Substantia nigra (tissue), 51 donors: ENCODE measurements at places on chromosomes 2 and 18.
A peak's percentile ranks its signal among the peaks of the same experiment; 100 is the strongest.

DNA sequence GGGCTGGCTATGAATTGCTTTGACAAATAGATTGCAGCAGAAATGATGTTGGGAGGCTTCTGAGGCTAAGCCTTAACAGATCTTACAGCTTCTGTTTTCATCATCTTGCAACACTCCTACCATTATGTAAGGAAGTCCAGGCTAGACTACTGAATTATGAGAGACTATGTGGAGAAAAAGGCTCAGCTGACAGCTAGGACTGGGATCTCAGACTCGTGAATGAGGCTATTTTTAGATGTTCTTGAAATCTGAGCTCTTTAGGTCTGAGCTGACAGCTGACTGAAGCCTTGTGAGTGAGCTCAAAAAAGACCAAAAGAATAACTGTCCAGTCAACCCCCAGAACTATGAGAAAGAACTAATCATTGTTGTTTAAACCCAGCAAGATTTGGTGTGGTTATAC lies 70.3 kb downstream of the VWC2L start:
- peak; percentile 9 for DNase-seq

DNA sequence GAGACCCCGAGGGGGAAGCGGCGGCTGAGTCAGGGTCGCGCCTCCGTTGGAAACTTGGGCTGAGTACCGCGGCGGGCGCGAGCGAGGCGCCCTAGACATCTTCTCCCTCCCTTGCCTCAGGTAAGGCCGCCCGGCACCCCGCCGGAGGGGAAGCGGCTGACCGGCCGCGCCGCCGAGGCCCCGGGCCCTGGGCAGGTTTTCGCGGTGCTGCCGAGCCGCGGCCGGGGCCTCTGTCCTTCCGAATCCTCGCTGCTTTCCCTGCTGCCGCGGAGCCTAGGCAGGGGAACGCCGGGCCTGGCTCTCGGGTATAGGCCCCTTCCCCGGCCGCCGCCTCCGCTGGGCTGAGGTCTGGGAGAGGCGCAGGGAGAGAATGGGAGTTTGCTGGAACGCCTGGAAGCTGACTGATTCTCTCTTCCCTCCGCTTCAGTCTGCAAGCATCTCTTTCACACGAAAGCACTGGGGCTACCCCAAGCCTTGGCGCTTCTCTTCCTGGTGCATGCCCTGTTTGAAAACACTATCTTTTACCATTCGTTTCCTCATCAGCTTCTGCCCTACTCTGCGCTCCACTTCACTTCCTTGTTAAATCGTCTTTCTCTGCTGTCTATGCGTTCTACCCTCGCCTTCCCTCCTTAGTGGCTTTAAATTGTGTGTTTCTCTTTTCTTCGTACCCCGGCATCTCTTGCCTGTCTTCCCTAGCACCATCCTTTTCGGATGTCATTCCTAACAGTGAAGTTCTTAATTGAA lies 652 bp downstream of the PPM1B start:
- no peak for DNase-seq

- no peak for DNase-seq
Observed at GRCh38 chr2:9074930-9075329, 71.4 kb upstream of the MBOAT2 start.

GRCh38 chr2:63257473-63257872 lies 206.8 kb downstream of the OTX1 start:
- no peak for DNase-seq

- no peak for DNase-seq
Observed at GRCh38 chr2:38187541-38188011, 111.6 kb upstream of the CYP1B1 start.

DNA sequence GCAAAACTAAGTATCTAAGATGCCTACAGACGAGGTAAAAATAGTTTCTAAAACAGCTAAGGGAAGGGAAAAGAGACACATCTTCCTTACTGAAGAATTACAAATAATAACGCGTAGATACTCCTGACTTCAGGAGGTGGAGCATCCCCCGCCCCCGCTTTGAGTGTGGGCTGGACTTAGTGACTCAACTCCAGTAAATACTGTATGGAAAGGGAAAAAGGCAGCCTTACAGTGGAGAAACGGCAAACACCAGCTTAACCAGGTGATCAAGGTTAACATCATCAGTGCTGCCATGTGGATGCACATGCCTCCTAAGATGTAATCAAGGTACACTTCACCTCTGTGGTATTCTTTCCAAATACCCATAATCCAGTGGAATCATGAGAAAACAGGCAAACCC lies 47.9 kb downstream of the HADHB start:
- DNase-seq, result no peak

- peak; percentile 77 for DNase-seq
Observed at GRCh38 chr2:121649149-121649595, at the start of gene CLASP1. CLASP1 (minus strand) TSS chr2:121649462; CDS start chr2:121605895, 43,567 bp downstream.

DNA sequence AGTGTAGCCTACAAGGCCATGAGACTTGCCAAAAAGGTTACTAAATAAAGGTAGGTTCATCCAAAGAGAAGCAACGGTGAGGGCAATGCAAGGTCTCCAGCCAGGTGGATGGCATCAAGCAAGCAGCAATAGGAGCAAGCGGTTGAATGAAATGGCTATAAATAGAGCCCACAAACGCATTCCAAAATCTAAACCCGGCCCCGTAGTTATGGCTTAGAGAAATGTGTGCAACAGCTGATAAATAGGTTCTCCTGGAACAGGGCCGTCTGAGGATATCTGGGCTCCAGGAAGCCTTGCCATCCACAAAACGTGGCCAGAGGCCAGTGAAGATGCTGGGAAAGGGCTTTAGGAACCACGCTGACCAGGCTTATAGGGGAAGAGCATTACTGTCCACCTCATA lies 146.1 kb upstream of the PID1 start:
- no peak for DNase-seq

GRCh38 chr2:19547321-19547720 lies 188.9 kb upstream of the OSR1 start:
- no peak for DNase-seq

DNA sequence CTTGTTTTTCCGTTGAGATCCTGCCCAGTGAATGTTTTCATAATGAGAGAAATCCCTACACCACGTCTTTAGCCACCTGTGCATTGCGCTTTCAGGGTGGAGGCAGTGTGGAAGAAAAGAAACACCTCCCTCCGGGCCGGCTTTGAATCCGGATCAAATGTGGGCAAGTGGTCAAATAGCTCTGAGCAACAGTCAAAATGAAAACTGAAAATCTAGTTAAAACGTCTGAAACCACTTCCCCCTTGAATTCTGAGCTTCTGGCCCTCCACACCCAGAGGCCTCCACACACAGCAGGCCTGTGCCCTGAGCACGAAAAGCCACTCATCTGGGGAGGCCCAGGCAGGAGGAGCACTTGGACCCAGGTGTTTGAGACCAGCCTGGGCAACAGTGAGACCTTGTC lies 263.6 kb upstream of the SALL3 start:
- DNase-seq, result no peak

- DNase-seq, result no peak
Observed at GRCh38 chr2:96832754-96833507, 10.9 kb downstream of the ANKRD23 start.

DNA sequence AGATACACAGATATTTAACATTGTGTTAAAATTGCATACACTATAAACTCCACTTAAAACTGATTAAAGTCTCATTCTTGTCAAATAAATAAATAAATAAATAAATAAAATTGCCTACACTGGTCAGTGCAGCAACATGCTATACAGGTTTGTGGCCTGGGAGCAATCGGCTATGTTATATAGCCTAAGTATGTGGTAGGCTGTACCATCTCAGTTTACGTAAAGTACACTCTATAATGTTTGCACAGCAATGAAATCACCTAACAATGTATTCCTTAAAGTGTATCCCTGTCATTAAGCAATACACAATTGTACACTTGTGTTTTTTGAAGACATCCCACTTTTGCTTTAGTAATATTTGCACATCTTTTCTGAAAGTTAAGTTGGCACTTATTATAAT lies 337.7 kb upstream of the SETBP1 start:
- no peak for DNase-seq

DNA sequence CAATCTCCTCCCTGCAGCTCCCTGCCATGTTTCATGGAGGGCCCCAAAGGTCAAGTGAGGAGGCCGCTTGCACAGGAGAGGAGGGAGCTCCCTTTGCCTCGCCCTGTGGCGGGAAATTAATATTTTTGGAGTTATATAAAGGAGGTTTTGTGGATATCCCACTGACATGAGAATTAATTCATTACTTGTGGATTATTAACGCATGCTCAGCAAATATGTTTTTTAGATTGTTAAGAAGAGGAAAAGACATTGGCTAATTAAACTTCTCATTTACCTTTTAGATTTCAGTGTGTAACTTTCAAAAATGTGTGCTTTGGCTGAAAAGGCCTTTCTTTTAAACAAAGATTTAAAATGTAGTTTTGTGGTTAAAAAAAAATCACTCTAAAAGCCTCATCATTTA lies 474.0 kb downstream of the SOCS6 start:
- no peak for DNase-seq

DNA sequence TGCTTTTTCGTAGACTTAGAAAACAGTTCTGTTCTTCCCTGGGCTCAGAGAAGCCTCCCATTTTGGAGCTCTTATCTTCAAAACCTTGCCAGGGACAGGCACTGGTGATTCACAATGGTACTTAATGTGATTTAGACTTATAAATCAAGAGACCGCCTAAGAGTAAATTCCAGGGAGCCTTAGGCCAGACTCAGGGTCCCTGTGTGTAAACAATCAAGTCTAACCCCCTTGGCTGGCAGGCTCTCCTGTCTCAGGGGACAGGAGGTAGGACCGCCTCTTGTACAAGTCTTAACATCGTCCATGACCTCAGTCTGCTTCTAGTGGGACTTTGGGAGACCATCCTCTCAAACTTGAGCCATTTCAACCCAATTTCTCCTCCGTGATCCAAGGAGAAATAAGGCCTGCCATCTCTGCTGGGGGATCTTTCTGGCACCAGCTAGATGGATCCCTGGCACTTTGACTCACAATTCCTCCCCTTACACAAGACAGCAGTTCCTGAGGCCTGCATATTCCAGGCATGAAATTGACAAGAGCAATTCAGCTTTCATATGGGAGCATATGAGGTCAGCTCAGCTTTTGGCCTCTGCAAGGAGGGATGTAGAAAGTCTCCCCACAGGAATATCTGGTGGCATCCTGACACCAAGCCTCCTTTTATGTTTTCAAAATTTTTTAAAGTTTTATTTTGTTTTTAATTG lies 487.0 kb downstream of the TNS1 start:
- no peak for DNase-seq

DNA sequence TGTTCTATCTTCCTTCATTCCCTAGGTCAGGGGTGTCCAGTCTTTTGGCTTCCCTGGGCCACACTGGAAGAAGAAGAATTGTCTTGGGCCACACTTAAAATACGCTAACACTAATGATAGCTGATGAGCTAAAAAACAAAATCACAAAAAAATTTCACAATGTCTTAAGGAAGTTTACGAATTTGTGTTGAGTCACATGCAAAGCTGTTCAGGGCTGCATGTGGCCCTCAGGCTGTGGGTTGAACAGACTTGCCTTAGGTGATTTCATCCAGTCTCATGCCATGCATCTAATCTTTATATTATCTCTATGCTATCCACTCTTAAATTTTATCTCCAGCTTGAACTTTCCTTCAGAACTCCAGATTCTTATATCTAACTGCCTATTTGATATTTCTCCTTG lies 80.1 kb downstream of the CCDC85A start:
- DNase-seq, result no peak

GRCh38 chr2:54599914-54600313 lies 123.5 kb upstream of the EML6 start:
- no peak for DNase-seq

- no peak for DNase-seq
Observed at GRCh38 chr2:38754506-38754905, 3.3 kb upstream of the SRSF7 start.

GRCh38 chr2:237171881-237172280 lies 86.2 kb downstream of the COPS8 start:
- DNase-seq, result no peak

- DNase-seq, result no peak
Observed at GRCh38 chr18:49612515-49613033, 50.7 kb downstream of the LIPG start.

DNA sequence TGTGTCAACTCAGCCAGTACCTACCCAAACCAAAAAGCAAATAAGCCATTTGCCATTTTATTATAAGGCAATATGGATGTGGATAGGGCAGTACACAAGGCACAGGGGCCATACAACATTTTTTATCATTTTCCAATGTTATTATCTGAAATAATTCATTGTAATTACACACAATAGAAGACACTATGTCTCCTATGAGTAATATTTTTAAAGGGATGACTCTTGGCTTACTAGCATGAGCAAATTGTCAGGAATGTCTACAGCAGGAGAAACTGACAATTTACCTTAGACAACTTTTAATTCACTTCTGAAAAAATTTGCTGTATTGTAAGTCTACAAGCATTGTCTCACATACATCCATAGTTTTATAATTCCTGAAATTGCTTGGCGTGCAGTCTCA lies 1193.9 kb upstream of the CELF4 start:
- DNase-seq, result no peak

GRCh38 chr2:160041091-160041490 lies 21.3 kb downstream of the PLA2R1 start:
- no peak for DNase-seq

- DNase-seq, result no peak
Observed at GRCh38 chr2:232576995-232577394, 26.5 kb downstream of the EIF4E2 start.

GRCh38 chr18:5787936-5788335 lies 107.4 kb downstream of the TMEM200C start:
- no peak for DNase-seq

DNA sequence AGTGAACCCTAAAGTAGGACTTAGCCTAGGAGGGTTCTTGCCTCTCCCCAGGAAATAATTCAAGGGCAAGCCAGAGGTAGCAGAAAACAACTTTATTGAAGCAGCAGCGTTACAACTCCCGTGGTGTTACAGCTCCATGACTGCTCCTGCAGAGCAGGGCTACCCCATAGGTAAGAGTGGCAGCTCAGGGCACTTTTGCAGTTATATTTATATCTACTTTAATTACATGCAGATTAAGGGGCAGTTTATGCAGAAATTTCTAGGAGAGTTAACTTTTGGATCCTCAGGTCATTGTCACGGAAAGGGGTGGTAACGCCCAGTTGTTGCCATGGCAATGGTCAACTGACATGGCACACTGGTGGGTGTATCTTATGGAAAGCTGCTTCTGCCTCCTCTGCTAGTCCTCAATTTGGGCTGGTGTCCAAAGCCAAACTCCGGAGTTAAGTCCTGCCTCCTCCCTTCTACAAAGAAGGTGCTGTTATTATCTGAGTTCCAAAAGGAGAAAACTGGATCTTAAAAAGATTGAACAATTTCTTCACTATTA lies 1413.0 kb downstream of the DSC3 start:
- no peak for DNase-seq

GRCh38 chr2:68579689-68580088 lies 63.7 kb upstream of the PROKR1 start:
- DNase-seq, result no peak

DNA sequence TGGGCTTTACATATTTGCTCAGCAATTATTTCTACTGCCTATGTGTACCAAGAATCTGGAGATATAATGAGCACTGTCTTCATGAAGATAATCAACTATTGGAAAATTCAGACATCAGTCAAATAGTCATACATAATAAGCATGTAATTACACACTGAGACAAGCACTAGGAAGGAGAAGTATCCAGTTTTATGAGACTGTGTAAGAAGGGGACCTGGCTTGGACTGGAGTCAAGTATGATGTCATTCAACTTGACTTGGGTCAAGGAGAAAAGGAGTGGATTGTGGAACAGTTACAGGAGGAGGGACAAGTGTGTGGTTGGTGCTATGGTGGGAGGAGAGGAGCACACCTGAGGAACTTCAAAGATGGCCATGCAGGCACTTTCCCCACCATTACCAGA lies 419.8 kb upstream of the TRIB2 start:
- DNase-seq, result no peak
